C1 segment of cervical spinal cord (tissue), 14 donors: ENCODE measurements at places on chromosomes 16 and 17.

GRCh38 chr17:70266394-70266793 is 97.1 kb downstream of the KCNJ2 start:
- DNase-seq, result no peak

- DNase-seq, result no peak
These were observed 9.9 kb upstream of the MVD start for GRCh38 chr16:88672776-88673175.

DNA sequence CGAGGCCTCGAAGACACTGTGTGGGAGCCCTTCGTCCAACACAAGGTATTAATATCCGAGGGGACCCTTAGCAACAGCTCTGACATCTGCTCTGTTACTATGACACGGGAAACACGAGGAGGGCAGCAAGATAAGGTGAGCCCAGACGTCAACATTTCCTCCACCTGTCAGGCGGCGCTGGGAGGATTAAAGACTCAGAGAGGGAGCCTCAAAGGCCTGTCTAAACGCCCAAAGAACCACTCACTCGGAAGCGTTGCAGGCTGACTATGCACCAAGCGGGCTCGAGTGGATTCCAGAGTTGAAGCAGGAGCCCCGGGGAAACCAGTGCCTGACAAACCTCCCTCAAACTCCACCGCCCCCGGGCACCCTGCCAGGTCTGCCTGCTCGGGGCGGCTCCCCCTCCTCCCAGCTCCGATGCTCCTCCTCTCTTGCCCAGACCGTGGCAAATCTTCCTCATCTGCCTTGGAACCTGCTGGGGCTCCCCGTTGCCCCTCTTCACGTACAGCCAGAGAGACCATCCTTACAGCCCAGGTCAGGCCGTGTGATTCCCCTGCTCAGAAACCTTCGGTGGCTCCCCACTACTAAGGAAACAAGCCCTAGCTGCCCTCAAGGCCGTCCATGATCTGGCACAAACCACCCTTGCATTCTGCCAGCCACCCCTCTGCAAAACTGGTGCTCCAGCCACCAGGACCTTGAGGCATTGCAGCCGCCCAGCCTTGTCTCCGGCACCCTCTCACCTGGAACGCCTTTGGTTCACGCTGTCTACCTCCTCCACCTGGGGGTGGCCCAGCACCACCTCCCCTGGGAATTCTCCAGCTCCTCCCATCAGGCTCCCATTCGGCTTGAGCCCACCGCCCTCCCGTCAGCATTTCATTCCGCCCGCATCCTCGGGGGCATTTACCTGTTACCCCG is 16.2 kb downstream of the RPH3AL start:
- DNase-seq, result no peak

GRCh38 chr17:44205962-44206824 is 6.5 kb upstream of the ATXN7L3 start:
- no peak for DNase-seq

DNA sequence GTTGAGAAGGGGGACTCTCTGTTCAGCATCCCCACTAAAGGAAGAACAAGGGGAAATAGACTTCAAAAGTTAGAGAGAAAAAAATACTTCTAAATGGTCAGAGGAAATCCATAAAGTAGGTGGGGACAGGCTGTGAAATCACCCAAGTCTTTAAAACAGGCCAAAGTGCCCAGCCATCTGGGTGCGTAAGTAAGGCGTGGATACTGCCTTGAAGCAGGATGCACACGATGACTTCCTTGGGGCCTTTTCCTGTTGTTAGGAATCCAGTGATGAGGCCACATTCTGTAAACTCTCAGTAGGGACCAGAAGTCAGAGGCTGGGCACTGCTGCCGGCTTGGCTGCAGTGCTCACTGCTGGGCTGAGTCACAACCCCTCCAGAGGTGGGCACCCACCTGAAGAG is 9.2 kb downstream of the AXIN2 start:
- no peak for DNase-seq

GRCh38 chr16:1184156-1184868 is 31.4 kb downstream of the CACNA1H start:
- no peak for DNase-seq

GRCh38 chr16:1145383-1146100 is 7.4 kb upstream of the CACNA1H start:
- DNase-seq, result no peak

- no peak for DNase-seq
These were observed 4.4 kb downstream of the SEC14L1 start for GRCh38 chr17:77145224-77145611.

- DNase-seq, result no peak
These were observed 104.7 kb downstream of the SOCS1 start for GRCh38 chr16:11151156-11151884.

DNA sequence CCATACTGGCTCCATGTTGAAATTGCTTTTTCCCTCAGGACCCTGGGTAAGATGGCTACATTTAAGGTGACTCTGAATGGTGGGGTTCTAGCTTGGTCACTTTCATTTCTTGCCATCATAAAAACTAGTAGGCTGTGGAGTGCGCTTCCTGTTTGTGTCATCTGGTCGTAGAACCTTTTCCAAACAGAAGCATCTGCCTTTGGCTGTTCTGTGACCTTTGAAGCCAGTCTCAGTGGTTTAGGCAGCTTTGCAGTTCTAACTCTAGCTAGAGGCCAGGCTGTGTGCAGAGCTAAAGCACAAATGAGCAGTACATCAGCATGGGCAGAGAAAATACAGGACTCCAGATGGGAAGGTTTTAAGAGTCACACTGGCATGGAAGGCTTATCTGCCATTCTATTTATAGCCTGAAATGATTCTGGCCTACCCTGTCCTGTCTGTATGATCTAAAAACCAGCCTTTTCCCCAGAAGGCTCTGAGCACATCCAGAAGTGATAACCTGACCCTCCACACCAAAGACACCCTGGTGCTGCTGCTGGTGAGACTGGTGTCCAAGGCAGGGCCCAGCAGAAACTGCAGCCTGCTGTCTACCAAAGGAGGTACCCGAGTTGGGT is 8.6 kb downstream of the ESRP2 start:
- no peak for DNase-seq

DNA sequence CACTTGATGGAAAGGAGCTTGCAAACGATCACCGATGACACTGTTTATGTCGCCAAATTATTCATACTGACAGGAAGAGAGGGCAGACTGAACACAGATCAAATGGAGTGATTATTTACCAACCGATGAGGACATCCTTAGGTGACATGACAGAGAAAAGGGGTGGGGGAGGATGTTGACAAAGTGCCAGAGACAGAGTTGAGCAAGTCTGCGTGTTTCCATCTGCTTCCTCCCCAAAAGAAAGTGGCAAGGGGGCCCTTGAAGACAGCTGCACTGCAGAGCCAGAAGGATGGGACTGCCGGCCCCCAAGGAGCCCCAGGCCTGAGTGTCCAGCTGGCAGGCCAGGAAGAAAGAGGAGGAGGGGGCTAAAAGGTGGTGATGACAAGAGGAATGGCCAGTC is 191.0 kb upstream of the RPL38 start:
- no peak for DNase-seq

DNA sequence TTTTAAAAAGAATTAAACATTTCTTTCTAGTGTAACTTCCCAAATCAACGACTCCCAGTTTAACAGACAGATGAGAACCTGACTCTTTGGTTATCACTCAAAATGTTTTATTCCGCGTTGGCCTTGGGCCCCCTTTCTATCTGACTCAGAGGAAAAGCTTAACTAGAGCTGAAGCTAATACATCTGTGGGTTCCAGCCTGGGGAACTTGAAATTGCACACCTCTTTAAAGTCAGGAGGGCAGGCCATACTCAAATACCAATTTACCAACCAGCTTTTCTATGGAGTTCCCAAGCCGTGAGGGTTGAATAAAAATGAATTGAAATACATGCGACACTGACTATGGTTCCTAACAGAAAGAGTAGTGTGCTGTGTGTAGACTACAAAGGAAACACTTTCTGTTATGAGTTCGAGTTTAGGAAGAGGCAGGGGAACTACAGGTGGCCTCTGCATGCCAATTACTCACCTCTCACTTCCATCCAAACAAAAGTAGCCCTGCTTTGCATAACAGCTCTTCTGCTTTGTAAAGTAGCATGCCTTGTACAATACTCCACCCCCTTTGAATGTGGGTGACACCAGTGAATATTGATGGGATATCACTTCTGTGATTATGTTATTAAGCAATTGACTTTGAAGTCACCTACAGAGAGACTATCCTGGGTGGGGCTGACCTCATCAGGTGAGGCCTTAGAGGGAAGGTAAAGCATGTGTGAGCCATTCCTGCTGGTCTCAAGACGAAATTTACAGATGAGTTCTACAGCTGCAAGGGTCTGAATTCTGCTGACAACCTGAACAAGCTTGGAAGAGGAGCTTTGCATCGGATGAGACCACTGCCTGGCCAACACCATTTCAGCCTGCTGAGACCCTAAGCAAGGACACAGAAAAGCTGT is 92.1 kb downstream of the WDR59 start:
- DNase-seq, result no peak
